Fibroblast of gingiva (primary cell): ENCODE measurements at places on chromosomes 4 and X.

DNA sequence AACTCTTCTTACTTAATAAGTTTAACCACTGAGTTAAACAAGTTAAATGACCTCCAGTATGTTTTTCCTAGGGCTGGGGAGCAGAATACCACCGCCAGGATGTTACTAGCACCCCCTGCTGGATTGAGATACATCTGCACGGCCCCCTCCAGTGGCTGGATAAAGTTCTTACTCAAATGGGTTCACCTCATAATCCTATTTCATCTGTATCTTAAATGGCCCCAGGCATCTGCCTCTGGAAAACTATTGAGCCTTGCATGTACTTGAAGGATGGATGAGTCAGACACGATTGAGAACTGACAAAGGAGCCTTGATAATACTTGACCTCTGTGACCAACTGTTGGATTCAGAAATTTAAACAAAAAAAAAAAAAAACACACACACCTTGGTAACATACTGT lies 61.5 kb upstream of the MMAA start:
- peak; percentile 64 for DNase-seq

DNA sequence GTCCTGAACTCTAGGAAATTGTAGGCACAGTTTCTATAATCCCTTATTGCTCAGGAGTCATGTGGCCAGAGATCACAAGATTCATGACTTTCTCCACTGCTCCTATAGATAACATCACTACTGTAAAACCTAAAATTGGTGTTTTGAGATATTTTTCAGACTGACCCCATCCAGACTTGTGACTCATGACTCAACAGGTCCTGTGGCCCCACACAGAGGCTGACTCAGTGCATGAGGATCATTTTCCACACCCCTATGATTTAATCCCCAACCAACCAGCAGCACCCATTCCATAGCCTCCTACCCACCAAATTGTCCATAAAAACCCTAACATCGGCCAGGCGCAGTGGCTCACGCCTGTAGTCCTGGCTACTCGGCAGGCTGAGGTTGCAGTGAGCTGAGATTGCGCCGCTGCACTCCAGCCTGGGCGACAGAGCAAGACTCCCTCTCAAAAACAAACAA lies 13.2 kb upstream of the XIAP start:
- no peak for DNase-seq

DNA sequence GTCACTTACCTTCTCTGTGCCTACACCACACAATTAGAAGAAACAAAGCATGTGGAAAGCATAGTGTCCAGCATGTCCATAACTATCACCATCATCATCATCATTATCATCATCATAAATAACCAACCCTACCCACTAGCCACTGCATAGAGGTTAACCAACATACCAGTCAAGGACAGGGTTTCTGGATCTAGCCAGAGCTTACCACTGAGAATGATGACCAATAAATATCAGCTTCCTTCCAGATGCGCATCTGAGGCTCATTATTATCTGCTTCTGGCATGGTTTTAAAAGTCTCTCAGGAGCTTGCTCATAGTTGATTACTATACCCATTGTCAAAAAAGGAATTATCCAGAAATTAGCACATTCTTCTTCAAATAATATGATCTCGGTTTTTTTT lies 25.5 kb upstream of the MYOZ2 start:
- no peak for DNase-seq

GRCh38 chr4:101356928-101357327 lies 9.6 kb upstream of the PPP3CA start:
- peak; percentile 85 for DNase-seq

DNA sequence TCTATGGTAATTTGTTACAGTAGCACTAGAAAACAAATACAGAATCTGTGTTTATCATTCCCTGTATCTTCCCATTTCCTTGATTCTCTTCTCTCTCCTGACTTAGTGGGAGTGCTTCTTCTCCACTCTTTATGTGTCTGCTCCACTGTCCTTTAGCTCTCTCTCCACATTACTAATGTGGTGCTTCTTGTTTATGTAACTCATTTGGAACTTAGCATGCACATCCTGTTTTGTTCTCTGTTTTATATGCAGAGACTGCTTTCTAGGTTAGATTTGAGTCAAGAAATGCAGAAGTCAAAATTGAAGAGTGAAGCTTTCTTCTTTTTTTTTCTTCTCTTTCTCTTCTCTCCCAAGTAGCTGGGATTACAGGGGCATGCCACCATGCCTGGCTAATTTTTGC lies 25.9 kb downstream of the ADH1A start:
- DNase-seq = peak; percentile 4

DNA sequence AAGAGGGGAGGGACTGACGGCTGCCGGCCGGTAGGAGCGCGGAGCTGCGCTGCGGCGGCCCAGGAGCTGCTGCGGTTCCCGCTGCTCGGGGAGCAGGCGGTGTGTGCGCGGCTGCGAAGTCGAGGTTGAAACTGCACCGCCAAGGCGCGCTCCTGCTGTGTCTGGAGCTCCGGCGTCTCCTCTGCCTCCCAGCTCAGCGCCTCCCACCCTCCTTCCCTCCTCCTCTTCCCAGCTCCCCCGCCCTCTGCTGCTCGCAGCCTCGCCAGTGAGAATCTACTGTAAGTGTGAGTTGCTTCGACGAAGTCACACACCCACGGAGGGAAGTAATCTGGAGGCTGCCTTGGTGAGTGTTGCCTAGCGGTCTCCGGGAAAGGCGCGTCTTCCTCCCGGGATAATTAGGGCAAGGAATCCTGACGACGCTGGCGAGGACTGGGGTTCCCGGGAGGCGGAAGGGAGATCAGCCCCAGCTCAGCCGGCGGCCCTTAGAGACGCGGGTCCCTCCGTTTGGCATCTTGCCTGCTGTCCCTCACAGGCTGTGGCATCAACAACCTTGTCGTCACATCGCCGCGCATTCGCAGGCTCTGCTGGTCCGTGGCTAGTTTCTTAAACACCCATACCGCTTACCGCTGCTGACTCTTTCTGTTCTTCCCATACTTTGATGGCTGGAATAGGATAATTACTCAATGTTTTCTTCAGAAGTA lies at the start of gene EPHA5:
Gene EPHA5 (minus strand): TSS at position 159 of the 701 bp plus-strand sequence. CDS start 747 bp downstream, outside the sequence.
- peak; percentile 77 for DNase-seq

GRCh38 chr4:53476232-53477037 lies 99.0 kb downstream of the FIP1L1 start:
- peak; percentile 99 for DNase-seq

DNA sequence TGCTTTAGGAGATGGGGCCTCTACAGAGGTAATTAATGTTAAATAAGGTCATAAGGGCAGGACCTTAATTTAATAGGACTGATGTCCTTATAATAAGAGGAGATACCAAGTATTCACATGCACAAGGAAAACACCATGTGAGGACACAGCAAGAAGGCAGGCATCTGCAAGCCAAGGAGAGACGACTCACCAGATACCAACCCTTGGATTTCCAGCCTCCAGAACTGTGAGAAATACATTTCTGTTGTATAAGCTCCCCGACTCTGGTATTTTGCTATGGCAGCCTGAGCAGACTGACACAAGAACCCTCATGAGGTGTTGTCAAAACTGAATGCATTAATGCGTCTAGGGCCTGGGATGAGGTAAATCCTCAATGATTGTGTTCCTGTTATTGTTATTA lies 56.2 kb upstream of the MAPK10 start:
- no peak for DNase-seq

GRCh38 chr4:182277377-182277776 lies 34.2 kb downstream of the TENM3 start:
- peak; percentile 5 for DNase-seq

- peak; percentile 34 for DNase-seq
Measured at GRCh38 chrX:110847334-110847733, 51.7 kb upstream of the CHRDL1 start.

DNA sequence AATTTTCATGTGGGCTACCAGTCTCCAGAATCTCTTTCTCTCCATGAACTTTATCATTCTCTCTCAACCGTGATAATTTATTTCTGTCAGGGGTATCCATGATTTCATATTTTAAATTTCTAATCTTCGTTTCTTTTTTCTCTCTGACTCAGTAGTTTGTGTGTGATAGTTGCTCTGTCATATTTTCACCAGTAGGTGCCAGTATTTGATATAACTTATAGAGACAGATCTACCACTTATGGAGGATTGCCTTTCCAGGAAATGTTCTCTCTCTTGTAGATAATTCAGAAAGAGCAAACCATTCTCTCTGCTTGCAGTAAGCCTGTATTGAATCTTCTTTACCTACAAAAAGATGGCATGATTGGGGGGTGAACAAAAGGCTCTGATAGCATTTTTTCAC lies 79.3 kb upstream of the DYNLT3 start:
- DNase-seq = peak; percentile 34

DNA sequence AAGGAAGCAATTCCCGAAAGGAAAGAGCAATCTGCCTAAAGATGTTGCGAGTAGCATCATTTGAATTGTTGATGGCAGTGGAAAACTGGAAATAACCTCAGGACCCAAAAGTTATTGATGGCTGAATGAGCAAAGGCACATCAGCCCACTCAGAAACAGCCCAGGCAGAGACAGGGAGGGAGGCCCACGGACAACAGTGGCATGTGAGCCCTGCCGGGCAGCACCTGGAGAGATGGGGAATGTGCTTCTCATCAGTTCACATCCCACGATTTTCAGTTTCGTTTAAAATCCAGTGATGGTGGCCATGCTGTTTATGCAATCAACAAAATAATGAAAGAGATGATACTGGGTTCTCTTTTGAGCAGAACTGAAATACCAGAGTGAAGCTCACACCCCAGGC lies 80.0 kb downstream of the JAKMIP1 start:
- DNase-seq = no peak

- DNase-seq = no peak
Measured at GRCh38 chr4:152831416-152831815, 51.7 kb downstream of the ARFIP1 start.

DNA sequence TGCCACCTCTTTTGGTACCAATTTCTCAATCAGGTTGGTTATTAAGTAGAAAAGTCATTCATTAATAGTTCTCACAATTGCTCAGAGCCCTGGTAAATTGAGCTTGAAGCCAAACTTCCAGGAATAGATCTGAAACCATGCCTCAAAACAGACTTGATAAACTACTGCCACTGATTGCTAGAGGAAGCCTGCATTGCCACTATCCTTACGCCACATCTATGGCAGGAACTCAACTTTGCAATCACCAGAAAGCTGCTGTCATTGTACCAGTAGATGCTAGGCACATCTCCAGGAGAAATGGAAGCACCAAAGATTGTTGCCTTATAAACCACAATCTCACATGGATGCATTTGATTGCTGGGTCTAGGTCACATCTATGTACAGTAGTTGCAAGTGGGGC lies 21.6 kb upstream of the TSPAN7 start:
- DNase-seq = no peak

GRCh38 chr4:15340902-15341732 lies 86.7 kb upstream of the C1QTNF7 start:
- DNase-seq = no peak

GRCh38 chr4:165953181-165953580 lies 80.1 kb downstream of the TLL1 start:
- no peak for DNase-seq

DNA sequence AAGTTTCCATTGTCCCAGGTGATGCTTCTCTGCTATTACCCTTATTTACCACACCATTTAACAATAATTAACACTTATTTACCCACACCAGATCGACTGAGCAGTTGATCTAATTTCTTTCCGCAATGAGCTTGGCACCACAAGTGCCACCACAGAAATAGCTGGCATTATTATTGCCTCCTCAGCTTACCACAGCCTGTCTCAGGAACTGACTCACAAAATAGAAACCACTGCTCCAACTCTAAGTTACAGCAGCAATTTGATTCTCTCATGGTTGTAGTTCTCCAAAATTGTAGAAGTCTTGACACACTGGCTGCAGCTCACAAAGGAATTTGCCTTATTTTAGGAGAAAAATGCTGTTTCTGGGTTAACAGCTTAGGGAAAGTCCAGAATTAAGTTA lies 22.5 kb downstream of the ZNF721 start:
- DNase-seq = peak; percentile 65
